ENCODE measurements at places on chromosomes 7 and 10.

DNA sequence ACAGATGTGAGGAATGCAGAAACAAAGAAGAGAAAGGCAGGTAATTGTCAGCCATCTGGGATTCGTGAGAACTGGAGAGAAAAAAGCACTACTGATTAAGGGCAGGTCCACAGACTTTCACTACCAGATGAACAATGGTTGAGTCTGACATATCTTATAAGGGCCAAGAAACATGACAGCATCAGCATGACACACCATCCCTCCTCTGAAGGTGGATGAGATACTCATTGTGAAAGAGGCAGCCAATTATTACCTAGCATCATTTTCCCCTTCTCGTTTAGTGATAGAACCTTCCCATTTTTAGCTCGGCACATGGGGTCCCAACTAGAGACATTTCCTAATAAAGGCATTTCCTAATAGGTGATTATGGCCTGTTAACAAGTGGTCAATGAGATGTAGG lies 19.2 kb upstream of the MET start:
- no peak for DNase-seq

- DNase-seq, result no peak
Measured at GRCh38 chr7:17304926-17305325, 6.5 kb downstream of the AHR start.

DNA sequence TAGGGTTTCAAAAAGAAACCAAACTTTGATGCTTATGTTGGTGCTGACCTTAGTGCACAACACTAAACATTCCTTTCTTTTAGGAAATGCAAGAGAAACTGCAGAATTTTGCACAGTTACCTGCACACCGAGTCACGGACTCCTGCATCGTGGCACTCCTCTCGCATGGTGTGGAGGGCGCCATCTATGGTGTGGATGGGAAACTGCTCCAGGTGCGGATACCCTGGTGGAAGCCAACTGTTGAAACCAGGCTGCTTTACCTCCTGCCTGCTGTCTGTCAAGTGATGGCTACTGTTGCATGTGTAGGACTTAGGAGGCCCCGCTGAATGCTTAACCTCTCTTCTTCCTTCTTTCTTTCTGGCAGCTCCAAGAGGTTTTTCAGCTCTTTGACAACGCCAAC lies 11.7 kb downstream of the CASP2 start:
- DNase-seq, result no peak

DNA sequence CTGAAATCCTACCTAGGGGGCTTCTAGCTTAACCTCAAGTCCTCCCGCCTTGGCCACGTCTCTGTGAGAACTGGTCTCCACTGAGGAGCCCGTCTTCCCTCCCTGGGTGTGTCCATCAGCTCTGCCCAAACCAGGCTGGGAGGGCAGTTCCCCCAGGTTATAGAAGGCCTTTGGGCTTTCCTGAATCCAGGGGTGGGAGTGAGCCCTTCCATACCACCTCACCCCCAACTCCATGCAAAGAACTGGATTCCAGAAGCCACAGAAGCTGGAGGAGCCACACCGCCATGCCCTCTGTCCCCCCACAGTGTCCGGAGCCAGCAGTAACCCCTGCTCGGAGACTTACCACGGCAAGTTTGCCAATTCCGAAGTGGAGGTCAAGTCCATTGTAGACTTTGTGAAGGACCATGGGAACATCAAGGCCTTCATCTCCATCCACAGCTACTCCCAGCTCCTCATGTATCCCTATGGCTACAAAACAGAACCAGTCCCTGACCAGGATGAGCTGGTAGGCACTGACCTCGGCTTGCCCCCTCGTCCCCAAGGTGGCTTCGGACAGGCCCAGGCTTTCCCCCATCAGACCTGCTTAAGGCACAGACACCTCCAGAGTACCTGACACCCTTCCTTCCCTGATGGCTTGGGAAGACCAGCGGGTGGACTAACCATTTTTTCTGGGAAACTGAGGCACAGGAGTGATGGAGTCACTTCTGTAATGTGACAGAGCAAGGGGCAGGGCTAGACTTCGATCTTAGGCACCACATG lies 4.7 kb downstream of the CPA1 start:
- DNase-seq, result no peak

- DNase-seq, result no peak
Measured at GRCh38 chr7:71290452-71290851, 158.5 kb downstream of the GALNT17 start.

DNA sequence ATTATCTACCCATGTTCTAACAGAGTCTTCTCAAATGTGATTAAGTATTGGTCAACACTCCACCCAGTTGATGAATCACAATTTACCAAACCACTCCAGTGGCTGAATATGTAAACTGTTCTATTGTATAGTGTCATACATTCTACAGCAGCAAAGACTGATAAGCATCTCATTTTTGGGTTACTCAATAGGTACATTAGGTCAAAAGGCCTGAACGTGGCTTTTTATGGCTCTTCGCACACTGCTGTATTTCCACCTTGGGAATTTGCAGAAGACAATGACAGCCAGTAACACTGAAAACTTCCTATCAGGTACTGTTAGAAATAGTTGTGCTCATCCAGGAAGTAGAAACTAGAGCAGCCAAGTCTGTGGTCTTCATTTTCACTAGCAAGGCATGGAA lies 166.9 kb downstream of the GLI3 start:
- DNase-seq, result no peak

DNA sequence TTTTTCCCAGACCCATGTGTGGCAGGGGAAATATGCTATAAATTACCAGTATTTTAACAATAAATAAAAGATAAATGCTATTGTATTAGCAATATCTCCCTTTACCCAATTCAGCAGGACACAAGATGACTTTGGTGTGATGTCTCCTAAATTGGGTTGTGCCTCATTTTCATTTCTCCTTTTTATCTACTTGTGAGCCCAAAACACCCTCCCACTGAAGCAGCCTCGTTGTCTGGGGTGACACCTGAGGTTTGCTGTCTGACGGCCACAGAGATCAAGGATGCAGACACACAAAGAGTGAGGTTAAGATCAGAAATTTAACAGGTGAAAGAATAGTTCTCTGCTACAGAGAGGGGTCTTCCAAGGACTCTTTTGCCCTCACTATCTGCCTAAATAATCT lies 27.1 kb upstream of the CC2D2B start:
- DNase-seq, result no peak

DNA sequence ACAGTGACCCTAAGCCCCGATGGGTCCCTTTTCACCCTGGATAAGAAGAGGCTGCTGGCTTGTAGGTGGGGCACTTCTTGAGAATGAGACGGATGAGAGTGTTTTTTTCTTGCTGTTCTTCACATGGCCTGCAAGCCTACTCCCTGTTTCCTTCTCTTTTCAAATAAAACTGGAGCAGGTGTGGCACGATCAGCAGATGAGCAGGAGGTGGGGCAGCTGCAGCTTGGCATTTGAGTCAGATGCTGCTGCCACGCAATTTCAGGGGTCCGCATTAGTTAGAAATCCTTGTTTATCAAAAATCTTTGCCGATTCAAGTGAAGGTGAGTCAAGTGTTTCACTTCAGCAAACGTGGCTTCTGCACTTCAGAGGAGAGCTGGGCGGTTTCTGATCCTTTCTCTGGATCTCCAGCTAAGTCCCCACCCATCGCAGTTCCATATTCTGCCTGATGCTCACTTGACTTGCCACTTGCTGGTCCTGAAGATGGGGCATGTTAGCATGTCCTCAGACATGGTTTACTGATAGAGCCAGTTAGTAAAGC lies 20.8 kb downstream of the WDFY4 start:
- no peak for DNase-seq

DNA sequence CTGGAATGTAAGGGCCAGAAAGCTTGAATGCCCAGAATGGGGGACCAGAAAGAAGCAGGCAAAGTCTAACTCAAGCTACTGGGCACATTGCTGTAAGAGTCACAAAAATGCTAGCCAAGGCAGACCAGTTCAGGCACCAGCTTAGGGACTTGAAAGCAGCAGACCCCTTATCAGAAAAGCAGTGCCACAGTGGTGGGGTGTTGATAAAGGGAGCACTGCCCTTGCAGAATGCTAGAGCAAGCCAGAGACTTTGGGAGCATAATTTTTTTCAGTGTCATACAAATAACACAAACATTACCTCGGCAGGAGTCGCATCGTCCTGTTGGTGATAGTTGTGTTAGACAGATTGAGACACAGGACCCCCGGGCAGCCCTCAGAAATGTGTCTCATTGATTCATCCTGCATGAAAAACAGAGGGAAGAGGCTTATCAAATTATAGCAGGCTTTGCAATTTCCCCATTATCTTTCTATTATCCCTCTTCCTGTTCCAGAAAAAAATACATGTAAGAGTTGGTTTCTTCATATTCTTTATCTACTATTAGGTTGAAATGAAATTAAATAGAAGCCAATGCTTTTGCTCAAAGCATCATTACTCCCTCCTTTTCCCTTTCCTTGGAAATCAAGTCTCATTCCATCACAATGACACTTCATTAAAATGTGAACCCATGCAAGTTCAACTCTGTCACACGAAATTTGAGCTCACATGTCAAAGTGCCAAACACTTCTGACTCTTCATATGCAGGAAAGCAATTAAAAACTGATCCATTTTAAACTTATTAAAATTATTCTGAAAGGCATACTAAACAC lies 13.4 kb downstream of the LRRC17 start:
- DNase-seq, result no peak

DNA sequence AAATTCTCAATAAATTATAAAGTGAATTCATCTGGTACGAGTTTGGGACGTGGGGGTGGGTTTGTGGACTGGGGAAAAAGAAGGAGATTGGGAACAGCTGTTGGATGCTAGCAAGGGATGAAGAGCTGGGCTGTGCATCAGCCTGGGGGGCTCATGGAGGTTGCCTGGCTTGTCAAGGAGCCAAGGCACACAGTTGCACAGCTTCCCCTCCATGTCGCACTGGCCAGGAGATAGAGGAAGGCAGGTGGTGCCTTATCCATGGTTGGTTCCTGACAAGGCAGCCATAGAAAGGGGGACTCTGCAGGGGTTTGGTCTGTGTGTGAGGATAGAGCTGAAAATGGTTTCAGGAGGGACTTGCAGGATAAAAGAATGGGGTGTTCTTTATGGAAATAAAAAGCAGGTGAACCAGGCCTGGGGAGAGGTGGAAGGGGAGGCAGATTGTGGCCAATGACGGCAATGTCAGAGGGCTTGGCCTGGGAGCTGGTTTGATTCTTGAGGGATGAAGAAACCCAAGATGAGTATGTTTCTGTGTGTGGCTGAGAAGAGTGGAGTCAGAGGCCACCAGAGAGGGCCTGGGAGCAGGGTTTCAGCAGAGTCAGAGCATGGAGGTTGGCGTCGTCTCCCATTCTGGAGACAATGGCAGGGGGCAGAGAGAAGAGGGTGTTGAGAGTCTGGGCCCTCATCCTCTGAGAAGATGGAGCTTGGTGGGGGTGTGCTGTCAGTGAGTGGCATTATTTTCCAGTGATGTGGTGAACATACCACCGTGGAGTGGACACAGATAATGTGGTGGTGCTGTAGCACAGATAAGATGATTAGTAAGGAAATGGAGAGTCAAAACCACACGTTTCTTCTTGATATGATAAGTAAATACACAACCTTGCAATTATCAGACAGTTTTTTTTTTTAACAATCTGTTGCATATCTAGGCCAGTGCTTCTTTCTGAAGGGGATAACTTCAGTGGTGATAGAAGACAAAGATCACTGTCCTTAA lies 108.2 kb downstream of the PTPN20 start:
- no peak for DNase-seq

GRCh38 chr10:119516381-119517234 lies 25.9 kb downstream of the RGS10 start:
- no peak for DNase-seq

DNA sequence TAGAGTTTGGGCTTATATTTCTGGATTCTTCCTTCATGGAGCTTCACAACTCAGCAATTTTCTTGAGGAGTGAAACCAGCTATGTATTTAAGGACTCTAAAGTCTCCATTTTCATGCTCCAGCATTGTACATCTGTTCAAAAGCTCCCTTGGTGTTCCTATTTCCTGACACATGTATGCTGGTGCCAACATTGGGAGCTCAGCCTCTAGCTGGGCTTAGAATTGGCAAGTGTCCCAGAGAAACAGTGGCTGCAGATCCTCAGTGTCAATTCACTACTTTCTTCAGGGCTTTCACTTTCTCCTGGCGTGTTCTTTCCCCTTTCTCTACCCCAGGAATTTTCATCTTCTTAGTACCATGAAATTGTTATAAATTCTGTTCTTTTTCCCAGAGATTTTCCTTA lies 103.1 kb downstream of the ZNF467 start:
- no peak for DNase-seq

DNA sequence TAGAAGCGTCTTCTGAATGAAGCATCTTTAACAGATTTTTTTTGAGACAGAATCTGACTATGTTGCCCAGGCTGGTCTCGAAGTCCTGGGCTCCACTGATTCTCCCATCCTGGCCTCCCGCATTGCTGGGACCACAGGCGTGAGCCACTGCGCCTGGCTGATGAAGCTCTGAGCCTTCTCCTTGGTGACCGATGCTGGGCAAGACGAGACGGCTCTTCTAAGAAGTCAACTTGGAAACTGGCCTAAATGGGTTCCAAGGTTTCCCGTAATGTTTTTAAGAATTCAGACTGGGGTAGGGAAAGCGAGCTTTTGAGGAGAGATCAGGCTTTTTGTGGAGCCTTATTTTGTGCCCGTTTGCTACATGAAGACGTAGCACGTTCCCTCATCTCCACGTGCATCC lies 224.5 kb downstream of the ZMYND11 start:
- DNase-seq, result no peak

- no peak for DNase-seq
Measured at GRCh38 chr10:92464364-92464763, 109.5 kb downstream of the IDE start.

DNA sequence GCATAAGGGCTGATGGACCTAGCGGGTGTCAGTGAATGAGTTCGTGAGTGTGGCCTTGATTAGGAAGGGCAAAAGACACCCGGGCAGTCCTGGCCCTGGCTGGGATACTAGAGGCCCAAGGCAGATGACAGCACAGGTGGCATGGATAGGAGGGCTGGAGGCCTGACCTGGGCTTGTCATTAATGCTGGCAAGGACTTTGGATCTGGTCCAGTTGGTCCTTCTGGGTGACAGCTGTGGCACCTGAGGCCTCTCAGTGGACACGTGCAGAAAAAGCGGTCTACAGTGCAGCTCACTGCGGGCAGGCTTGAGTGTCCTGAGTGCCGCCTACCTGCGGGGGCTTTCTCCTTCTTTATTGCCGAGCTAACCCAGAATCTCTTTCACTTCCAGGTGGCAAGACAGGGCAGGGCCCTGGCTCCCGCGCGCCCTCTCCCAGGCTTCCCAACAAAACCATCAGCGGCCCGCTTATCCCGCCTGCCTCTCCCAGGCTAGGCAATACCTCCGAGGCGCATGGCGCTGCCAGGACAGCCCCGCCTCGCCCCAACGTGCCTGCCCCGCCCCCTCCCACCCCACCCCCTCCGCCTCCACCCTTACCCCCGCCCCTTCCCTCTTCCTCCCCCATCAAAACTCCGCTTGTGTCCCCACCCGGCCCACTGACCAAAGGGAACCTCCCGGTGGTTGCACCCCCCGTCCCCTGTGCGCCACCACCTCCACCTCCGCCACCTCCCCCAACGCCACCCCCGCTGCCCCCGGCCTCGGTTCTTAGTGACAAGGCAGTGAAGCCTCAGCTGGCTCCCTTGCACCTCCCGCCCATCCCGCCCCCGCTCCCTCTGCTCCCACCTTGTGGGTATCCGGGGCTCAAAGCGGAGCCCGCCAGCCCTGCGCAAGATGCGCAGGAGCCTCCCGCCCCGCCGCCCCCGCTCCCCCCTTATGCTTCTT lies 77.4 kb downstream of the WIPF3 start:
- no peak for DNase-seq

- DNase-seq, result no peak
Measured at GRCh38 chr10:45548068-45548467, 124.5 kb downstream of the ZFAND4 start.

GRCh38 chr7:5681423-5681822 lies 100.0 kb downstream of the RNF216 start:
- DNase-seq, result no peak

- no peak for DNase-seq
Measured at GRCh38 chr7:28808796-28809533, 149.2 kb downstream of the TRIL start.

GRCh38 chr7:131747658-131748232 lies 191.3 kb upstream of the PODXL start:
- DNase-seq, result no peak

Data from vagina (tissue), 2 donors.